Activated T-helper 1 cell treated with anti-CD3 and anti-CD28 coated beads, Interleukin-2, amount 50 U/mL, for 16 hours (primary cell): ENCODE measurements at places on chromosomes 2 and 18.

- no peak for DNase-seq
These were observed 1.0 kb downstream of the HDLBP start for GRCh38 chr2:241314226-241315092.

GRCh38 chr2:150178591-150178990 is 308.9 kb downstream of the RND3 start:
- no peak for DNase-seq

DNA sequence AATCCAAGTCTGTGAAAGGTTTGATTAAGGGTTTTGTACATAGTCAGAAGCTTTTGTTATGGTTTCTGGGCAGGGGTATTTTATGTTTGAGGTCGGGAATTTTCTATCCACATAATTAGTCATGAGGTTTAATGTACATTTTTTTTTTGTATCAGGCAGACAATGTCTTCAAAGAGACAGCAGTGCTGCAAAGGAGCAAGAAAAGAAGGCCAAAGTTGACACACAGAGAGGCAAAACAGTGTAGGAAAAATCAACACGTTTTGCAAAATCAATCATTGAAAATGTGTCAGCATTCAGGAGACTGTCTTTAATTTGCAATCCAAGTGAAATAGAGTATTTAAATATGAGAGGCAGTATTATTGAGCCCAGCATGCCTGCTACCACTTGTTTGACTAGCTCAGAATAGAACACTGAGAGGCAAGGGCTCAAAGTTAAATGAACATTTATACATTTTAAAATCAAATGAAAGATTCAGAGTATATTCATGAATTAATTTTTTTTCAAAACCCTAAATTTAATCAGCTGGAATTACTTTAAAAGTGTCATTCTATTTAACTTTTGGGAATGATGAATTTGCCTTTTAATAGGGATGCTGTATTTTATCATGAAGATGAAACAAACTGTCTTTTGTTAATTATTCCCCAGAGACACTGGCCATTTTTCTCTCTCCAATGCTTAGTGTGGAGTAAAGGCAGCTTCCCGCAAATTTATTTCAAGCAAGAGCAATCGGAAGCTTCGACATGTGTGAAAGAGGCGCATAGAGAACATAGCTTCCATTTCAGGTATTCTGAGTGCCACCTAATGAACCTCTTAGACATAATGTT is 11.3 kb downstream of the VRK2 start:
- no peak for DNase-seq

- no peak for DNase-seq
These were observed 73.1 kb downstream of the SPATS2L start for GRCh38 chr2:200379481-200380090.

- no peak for DNase-seq
These were observed 362.8 kb downstream of the CBLN2 start for GRCh38 chr18:72181241-72181764.

- DNase-seq = no peak
These were observed 1.0 kb upstream of the PRKD3 start for GRCh38 chr2:37325625-37326071.

GRCh38 chr2:226002438-226002837 is 602.9 kb downstream of the NYAP2 start:
- DNase-seq = no peak

DNA sequence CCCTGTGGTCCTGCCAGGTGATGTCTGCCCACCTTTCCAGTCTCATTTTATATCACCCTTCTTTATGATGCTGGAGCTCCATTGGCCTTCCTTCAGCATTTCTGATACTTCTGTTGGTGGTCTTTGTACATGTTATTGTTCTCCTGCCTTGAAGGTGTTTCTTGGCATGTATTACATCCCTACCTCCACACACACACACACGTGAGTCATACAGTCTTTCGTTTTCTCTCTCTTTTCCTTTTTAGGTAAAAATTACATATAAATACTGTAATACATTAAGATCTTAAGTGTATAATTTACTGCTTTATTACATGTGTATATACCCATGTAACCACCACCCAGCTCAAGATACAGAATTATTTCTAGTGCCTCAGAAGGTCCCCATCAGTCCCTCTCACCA is 10.2 kb upstream of the ADGRF3 start:
- DNase-seq = no peak

GRCh38 chr2:155310589-155310988 is 612.1 kb downstream of the KCNJ3 start:
- DNase-seq = no peak

DNA sequence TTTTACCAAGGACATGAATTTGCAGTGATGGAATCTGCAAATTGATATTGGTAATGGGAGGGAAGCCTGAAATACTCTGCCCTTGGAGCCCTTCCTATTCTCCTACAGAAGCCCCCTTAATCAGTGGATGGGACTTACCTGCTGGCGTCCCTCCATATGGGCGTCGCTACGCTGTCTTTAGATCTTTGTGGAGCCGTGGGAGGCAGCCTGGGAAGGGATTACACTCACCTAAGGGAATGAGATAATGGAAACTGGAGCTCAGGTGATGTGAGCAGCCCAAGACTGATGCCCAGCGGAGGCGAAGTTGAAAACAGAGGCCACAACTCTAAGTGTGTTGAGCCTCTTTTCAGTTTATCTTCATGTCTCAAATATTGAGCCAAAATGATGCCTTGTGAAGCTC is 306.6 kb downstream of the MYCN start:
- no peak for DNase-seq

DNA sequence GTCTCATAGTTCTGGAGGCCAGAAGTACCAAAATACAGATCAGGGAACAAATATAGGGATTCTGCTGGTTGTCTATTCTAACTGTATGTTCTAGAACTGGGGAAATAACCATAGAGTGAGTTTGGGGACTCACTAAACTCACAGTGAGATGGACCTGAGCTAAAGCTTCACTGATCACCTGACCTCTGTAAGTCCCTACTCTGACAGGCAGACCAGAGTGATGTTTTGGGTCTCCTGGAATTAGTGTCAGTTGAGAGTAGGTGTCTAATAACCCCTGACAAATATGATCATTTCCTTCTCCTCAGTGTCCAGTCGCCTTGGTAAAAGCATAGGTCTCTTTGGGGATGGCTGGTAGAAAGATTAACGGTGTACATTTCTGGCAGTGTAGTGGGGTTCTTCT is 14.2 kb downstream of the PIKFYVE start:
- no peak for DNase-seq

DNA sequence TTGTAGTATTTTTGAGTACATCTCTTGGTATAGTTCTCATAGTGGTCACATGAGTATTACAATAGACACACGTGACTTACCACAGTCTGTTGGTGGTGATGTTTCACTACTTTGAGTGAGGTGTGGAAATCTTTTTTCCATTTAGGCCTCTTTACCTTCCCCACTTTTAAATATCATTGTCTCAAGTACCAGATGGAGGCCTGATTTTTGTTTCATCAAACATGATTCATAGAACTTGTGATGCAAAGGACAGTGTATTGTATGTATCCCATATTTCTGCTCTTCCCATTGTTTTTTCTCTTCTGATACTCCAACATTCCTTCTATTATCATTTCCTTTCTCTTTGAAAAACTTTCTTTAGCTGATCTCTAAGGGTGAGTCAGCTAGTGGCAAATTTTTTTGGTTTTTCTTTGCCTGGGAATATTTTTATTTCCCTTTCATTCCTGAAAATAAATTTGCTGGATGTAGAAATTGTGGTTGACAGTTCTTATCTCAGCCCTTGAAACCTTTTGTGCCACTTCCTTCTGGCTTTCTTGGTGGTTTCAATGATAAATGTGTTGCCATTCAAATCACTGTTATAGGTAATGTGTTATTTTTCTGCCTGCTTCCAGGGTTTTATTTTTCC is 32.8 kb downstream of the RFX8 start:
- DNase-seq = no peak

- no peak for DNase-seq
These were observed 28.2 kb upstream of the NARS1 start for GRCh38 chr18:57649556-57650500.

GRCh38 chr18:73923866-73924265 is 223.8 kb downstream of the FBXO15 start:
- no peak for DNase-seq

GRCh38 chr2:58900246-58901027 is 659.3 kb upstream of the FANCL start:
- no peak for DNase-seq

GRCh38 chr2:233706720-233707119 is 6.0 kb upstream of the UGT1A5 start:
- DNase-seq = no peak

GRCh38 chr2:3094999-3095958 is 282.3 kb downstream of the EIPR1 start:
- no peak for DNase-seq

GRCh38 chr2:42084231-42084671 is 36.4 kb downstream of the PKDCC start:
- no peak for DNase-seq

DNA sequence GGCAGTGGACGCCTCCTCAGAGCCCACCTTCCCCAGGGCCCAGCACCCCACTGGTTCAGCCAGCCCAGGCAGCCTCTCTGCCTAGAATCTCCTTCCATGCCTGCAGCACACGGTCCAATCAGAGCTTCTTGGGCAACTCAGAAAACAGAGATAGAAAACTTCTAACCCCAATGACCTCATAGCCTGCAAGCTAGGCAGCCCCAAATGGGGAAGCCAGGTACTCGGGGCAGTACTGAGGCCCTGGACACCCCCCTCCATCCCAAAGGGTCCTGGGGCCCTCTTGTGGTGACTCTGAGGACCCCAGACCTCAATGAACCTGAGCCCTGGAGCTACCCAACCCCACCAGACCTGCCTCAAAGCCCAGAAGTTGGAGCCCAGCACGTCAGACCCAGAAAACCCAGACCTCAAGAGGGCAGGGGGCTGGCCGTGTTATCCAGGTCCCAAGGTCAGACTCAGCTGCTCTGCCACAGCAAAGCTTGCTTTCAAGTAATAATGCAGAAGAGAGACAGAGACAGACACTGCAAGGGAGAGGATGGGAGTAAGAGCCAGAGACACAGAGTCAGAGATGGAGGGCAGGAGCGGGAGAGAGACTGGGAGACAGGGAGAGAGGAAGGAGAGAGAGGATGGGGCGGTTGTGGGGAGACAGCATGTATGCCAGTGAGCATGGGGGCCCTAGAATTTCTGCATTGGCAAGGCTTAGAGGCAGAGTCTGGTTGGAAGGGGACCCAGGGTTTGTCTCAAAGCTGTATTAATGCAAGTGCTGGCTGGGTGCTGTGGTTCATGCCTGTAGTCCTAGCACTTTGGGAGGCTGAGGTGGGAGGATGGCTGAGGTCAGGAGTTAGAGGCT is 28.2 kb downstream of the SERTAD2 start:
- DNase-seq = no peak

GRCh38 chr2:9228088-9228751 is 21.6 kb downstream of the ASAP2 start:
- DNase-seq = no peak

GRCh38 chr2:7673853-7674252 is 756.6 kb downstream of the RNF144A start:
- no peak for DNase-seq

DNA sequence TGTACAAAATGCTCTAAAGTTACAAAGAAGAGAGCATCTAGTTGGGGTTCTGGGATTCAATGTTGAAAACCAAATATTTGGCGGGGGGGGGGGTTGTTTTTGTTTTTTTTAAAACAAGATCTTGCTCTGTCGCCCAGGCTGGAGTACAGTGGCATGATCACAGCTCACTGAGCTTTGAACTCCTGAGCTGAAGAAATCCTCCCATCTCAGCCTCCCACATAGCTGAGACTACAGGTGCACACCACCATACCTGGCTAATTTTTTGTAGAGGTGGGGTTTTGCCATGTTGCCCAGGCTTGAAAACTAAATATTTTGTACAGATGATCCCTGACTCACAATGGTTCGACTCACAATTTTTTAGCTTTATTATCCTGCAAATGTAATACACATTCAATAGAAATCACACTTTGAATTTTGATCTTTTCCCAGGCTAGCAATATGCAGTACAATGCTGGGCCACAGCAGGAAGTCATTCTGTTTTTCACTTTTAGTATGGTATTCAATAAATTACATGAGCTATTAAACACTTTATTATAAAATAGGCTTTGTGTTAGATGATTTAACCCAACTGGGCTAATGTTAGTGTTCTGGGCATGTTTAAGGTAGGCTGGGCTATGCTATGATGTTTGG is 7.6 kb downstream of the BARD1 start:
- DNase-seq = no peak

- DNase-seq = no peak
These were observed 32.4 kb upstream of the EML4 start for GRCh38 chr2:42136782-42137124.

DNA sequence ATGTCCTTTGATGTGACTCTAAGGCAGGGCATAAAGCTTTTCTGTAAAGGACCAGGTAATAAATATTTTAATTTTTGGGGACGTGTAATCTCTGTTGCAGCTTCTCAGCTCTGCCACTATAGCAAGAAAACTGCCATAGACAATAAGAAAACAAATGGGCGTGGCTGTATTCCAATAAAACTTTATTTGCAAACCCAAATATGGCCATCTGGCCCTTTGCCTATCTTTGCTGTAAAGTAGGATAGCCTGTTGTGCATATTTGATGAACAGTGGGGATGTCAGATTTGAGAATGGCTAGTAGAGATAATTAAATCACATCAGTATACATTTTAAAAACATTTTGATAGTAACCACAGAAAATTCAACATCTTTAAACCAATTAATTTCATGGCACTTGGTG is 95.6 kb upstream of the NOSTRIN start:
- no peak for DNase-seq

DNA sequence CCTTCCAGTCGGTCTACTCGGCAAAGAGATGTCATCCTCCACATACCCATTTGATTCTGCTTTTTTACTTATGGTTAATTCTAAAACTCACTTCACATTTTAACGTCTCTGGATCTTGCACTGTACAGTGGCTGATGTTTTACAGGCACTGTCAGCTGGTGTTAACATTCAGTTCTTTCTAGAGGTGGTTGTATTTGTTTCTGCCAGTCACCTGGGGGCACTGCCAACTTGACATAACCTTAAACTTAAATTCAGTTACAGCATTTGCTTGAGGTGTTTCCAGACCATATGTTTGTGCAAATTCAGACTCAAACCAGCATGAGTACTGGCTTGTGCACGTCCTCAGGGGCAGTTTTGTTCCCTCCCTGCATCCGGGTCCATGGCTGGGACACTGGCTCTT is 5.3 kb upstream of the TMEM185B start:
- no peak for DNase-seq

- DNase-seq = peak; percentile 54
These were observed 14.6 kb upstream of the NFATC1 start for GRCh38 chr18:79380816-79381806.

GRCh38 chr18:3773303-3773702 is 323.3 kb downstream of the TGIF1 start:
- no peak for DNase-seq
